ENCODE measurements at places on chromosomes 11 and 22.

DNA sequence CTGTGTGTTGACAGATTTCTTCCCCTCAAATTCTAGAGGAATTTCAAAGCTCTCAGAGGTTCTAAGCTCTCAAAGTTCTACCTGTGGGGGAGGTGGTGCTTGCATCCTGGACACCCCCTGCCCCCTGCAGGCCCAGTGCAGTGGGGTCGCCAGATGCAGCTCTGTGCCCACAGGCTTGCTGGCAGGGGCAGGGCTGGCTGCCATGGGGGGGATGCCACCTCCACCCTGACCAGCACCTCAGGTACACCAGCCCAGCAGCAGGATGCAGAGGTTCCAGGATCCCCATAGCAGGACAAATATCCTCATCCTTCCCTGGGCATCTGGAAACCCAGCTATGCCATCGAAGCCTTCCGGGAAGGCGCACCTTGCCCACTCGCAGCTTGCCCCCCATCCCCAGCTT lies 91.1 kb downstream of the BRD1 start:
- no peak overlapping the region for H3K4me3 ChIP-seq
- no peaks in the 10 kb centered on the region for H3K36me3 ChIP-seq
- H3K27ac ChIP-seq = no peak overlapping the region
- DNase-seq = no peak
- no peaks in the 10 kb centered on the region for H3K4me1 ChIP-seq
- peaks cover 46% of the 10 kb centered on the region for H3K27me3 ChIP-seq

DNA sequence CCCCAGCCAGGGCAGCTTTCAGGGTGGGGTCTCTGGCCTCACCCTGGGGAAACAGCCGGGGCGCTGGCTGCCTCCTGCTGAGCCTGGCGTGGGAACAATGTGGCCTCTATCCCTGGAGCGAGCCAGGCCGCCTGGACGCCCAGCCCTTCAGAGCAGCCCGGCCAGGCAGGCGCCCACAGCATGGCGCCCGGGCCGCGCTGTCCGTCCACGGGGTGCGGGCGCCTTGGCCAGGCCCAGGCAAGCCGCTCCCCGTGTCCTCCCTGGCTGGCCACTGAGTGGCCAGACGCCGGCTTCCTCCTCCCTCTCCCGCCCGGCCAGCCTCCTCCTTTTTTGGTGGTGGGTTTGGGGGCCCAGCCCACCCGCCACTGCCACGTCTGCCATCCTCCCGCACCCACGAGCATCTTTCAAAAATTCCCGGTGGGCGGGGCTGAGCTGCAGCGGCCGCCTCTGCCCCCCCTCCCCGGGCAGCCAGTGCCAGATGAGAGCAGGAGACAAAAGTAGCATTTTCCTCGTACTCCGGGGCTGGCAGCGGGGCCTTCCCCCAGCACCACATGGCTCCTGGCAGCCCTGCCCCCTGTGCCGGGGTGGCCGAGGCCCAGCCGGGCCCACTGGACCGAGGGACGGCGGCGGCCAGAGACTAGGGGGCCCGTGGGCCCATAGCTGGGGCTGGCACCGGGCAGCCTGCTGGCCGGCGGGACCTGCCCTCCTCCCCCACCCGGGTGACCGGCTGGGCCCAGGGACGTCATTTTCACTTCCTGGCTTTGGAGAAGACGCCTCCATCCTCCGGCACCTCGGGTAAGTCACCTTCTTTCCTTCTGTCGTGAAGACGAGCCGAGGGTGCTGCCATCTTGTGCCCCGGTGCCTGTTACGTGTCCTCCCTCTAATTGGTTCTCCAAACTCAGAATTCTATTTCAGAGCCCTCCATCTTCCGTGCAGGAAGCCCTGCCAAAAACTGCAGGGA lies 70.2 kb upstream of the PPARA start:
- peaks cover 37% of the 10 kb centered on the region for H3K36me3 ChIP-seq
- H3K4me1 ChIP-seq = peaks cover 57% of the 10 kb centered on the region
- H3K27me3 ChIP-seq = no peaks in the 10 kb centered on the region
- H3K27ac ChIP-seq = peak overlapping the region; percentile 99
- H3K4me3 ChIP-seq = peak overlapping the region; percentile 94
- DNase-seq = peak; percentile 79

GRCh38 chr11:31827455-31828206 lies 16.5 kb upstream of the PAX6 start:
- H3K4me1 ChIP-seq = no peaks in the 10 kb centered on the region
- no peak overlapping the region for H3K4me3 ChIP-seq
- no peak for DNase-seq
- H3K36me3 ChIP-seq = no peaks in the 10 kb centered on the region
- H3K27ac ChIP-seq = no peak overlapping the region

DNA sequence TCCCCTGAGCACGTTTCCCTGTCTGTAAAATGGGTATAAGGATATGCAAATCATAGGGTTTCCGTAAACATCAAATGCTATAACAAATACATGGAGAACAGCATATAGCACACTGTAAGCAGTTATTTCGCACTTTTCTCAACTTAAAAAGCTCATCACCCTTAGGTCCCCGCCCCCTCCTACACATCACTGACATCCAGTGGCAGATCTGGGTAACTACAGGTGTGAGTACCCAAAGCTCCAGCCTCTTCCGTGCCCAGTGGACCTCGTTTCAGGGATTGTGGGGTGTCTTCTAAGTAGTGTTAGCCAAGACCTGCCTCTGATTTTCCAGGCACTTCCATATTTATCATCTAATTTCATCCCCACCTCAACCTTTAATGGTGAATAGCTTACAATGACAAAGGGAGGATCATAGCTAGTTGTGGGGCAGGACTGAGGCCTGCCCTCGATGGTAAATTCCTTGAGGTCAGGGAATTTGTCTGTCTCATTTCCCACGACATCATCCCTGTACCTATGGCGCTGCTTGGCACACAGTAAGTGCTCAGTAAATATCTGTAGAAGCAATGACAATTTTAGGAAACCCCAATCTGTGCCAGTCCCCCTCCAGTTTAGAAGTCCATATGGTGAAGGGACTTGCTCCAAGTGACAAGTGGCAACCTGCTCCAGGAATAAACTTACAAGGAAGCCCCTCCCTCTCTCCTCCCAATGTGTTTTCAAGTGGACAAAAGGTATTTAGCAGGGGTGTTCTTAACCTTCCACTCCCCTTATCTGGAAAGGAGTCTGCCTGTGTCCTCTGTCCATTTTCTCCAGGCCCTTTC lies 340.5 kb downstream of the TENM4 start:
- H3K4me1 ChIP-seq = no peaks in the 10 kb centered on the region
- no peak overlapping the region for H3K4me3 ChIP-seq
- DNase-seq = peak; percentile 80
- no peaks in the 10 kb centered on the region for H3K27me3 ChIP-seq

DNA sequence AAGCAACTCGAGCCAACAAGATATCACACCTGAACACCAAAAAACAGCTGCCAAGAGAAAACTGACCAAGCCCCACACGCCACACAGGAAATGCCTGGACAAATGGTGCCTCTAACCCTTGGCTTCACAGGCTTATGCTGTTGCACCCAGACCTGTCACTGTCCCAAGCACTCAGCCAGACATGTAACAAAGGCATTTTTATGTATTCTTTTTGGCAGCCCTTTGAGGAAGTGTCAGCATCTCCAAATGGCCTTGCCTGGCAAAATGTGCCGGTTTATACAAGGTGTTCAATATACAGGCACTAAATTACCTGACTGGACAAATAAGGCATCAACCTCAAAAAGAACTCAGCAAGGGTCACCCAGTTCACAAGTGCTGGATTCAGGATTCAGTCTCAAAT lies 6.1 kb downstream of the HDHD5 start:
- H3K27me3 ChIP-seq = no peaks in the 10 kb centered on the region
- H3K36me3 ChIP-seq = no peaks in the 10 kb centered on the region
- no peak overlapping the region for H3K4me3 ChIP-seq
- H3K27ac ChIP-seq = no peak overlapping the region
- H3K4me1 ChIP-seq = peaks cover 8% of the 10 kb centered on the region
- DNase-seq = no peak

GRCh38 chr11:132056689-132057088 lies 686.3 kb downstream of the NTM start:
- no peak overlapping the region for H3K27ac ChIP-seq
- H3K36me3 ChIP-seq = no peaks in the 10 kb centered on the region
- H3K4me1 ChIP-seq = peaks cover 14% of the 10 kb centered on the region
- no peaks in the 10 kb centered on the region for H3K27me3 ChIP-seq

DNA sequence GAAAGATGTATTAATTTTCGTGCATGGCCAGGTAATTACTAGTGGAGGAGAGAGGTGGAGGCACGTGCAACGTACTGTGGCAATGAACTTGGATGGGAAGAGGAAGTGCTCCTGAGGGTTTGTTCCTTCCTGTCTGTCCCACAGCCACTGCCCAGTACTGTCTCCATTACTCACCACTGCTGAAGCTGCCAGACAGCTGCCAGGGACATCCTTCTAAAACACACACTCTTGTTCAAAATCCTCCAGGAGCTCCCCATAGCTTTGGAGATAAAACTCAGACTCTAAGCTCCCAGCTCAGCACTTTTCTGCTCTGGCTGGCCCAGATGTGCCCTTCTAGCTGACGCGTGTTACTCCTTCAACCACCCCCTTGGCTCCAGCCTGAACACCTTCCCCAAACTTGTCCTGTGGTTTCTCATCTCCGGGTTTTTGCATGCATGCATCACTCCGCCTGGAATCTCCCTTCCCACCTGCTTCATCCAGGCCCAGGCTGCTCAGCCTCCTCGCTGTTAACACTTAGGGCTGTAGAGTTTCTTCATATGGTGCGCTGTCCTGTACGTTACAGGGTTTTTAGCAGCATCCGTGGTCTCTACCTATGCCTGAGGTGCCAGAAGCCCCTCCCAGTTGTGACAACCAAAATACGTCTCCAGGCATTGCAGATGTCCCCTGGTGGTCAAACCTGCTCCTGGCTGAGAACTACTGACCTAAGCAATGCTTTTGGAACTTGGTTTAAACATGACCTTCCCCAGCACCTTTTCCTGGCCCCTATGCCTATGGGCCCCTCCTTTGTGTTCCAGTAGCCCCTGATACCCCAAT lies 69.5 kb downstream of the C11orf91 start:
- peaks cover 45% of the 10 kb centered on the region for H3K4me1 ChIP-seq
- no peaks in the 10 kb centered on the region for H3K36me3 ChIP-seq
- DNase-seq = peak; percentile 43
- H3K4me3 ChIP-seq = no peak overlapping the region
- 0 out of 2 replicates have a peak overlapping the region, but pooled peaks have one; percentile 16 for H3K27ac ChIP-seq
- H3K27me3 ChIP-seq = no peaks in the 10 kb centered on the region

DNA sequence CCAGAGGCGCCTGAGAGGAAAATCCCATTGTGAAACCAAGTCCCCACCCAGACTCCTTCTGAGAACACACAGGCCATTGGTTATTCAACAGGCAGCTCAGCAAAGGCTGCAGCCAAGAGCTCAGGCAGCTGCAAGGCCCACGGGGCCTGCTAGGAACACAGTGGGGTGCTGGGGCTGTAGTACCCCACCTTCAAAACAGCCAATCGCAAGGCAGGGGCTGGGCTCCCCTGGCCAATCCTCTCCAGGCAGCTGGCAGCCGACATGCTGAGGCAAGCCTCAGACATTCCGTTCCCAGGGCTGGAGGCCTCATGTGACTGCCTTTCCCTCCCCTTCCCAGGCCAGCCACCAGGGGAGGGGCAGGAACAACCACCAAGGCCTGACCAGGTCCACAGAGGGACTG lies 6.6 kb downstream of the PRODH start:
- H3K36me3 ChIP-seq = no peaks in the 10 kb centered on the region
- no peak for DNase-seq
- H3K4me1 ChIP-seq = no peaks in the 10 kb centered on the region
- no peak overlapping the region for H3K27ac ChIP-seq

GRCh38 chr22:23446796-23447350 lies 133.2 kb downstream of the IGLL1 start:
- H3K27ac ChIP-seq = no peak overlapping the region
- H3K4me3 ChIP-seq = no peak overlapping the region
- H3K36me3 ChIP-seq = no peaks in the 10 kb centered on the region
- no peak for DNase-seq
- H3K27me3 ChIP-seq = no peaks in the 10 kb centered on the region
- H3K4me1 ChIP-seq = no peaks in the 10 kb centered on the region

DNA sequence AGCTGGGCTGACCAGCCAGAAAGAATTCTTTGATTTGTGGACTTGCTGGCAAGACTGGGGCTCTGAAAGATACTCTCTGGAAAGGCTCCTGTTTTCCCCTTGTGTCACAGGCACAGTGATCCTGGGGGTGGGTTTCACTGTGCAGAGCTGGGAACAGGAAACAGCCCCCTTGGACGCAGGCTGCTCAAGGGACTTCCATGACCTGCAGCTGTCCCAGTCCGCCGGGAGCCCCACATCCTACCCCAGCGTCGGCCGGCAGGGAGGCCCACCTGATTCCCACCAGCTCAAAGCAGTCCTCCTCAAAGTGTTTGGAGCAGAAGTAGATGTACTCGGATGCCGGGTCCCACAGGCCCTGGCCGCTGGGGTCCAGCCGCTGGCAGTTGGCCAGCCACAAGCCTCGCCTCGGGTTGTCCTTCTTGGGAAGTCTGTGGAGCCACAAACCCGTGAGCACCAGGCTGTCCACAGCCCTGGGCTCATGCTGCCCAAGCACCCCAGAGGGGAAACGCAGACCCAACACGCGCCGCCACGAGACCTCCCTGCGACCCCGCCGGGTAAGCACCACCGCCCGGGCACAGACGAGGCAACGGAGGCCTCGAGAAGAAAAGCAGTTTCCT lies 824 bp downstream of the THAP7 start:
- DNase-seq = no peak
- peaks cover 24% of the 10 kb centered on the region for H3K4me1 ChIP-seq
- no peaks in the 10 kb centered on the region for H3K27me3 ChIP-seq
- H3K36me3 ChIP-seq = peaks cover 6% of the 10 kb centered on the region

DNA sequence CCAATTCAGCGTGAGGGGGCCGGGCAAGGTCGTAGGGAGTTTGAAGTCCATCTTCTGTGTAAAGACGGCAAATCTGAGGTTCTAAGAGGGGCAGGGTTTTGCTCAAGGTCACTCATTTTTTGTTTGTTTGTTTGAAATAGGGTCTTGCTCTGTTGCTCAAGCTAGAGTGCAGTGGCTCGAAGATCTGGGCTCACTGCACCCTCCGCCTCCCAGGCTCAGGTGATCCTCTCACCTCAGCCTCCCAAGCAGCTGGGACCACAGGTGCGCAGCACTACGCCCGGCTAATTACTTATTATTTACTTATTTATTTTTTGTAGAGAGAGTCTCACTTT lies 355 bp upstream of the AP1B1 start:
- H3K4me3 ChIP-seq = peak overlapping the region; percentile 96
- no peaks in the 10 kb centered on the region for H3K27me3 ChIP-seq
- no peak for DNase-seq
- peaks cover 19% of the 10 kb centered on the region for H3K4me1 ChIP-seq
- H3K27ac ChIP-seq = no peak overlapping the region

- no peak overlapping the region for H3K4me3 ChIP-seq
- no peaks in the 10 kb centered on the region for H3K27me3 ChIP-seq
- no peaks in the 10 kb centered on the region for H3K36me3 ChIP-seq
- DNase-seq = no peak
- no peak overlapping the region for H3K27ac ChIP-seq
These were observed 893.3 kb downstream of the FAM181B start for GRCh38 chr11:81840380-81840779.

- H3K27me3 ChIP-seq = peaks cover 20% of the 10 kb centered on the region
- no peak for DNase-seq
- H3K4me3 ChIP-seq = no peak overlapping the region
- H3K27ac ChIP-seq = no peak overlapping the region
- H3K36me3 ChIP-seq = no peaks in the 10 kb centered on the region
- H3K4me1 ChIP-seq = no peaks in the 10 kb centered on the region
These were observed 71.0 kb upstream of the TTLL12 start for GRCh38 chr22:43257961-43258360.

- peak; percentile 31 for DNase-seq
- peaks cover 5% of the 10 kb centered on the region for H3K27me3 ChIP-seq
- no peak overlapping the region for H3K27ac ChIP-seq
These were observed 175.3 kb downstream of the IGLL1 start for GRCh38 chr22:23404689-23405365.

- H3K4me3 ChIP-seq = peak overlapping the region; percentile 25
- peaks cover 31% of the 10 kb centered on the region for H3K4me1 ChIP-seq
- H3K27ac ChIP-seq = no peak overlapping the region
- no peaks in the 10 kb centered on the region for H3K27me3 ChIP-seq
- peak; percentile 78 for DNase-seq
- no peaks in the 10 kb centered on the region for H3K36me3 ChIP-seq
These were observed 111.0 kb upstream of the ARHGAP42 start for GRCh38 chr11:100575860-100576717.

All from PC-3 (cell line).